NCI-H1694 (cell line): ENCODE measurements at places on chromosomes 16 and 17.
A peak's percentile ranks its signal among the peaks of the same experiment; 100 is the strongest.

DNA sequence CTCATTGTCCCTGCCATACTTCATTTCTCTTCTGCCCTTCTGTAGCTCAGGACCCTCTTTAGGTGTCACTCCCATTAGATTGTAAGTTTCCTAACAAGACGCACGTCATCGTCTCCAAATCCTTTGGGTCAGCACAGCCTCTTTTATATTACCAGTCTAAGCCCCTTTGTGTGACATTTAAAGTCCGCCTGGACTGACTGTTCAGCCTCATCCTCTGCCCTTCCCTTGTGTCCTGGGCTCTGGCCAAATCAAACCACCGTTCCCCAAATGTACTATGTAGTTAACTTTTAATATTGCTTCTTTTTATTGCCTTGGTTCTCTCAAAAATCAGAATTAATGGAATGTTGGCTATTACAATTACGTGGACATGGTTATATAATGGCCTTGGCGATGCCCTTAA lies 38.2 kb downstream of the PITPNC1 start:
- no peak for DNase-seq

- DNase-seq = no peak
Observed at GRCh38 chr16:83977056-83977815, 9.2 kb downstream of the NECAB2 start.

- no peak for DNase-seq
Observed at GRCh38 chr16:59236804-59237458, 502.8 kb upstream of the GOT2 start.

- no peak for DNase-seq
Observed at GRCh38 chr17:78979780-78980623, at the start of gene LGALS3BP. LGALS3BP (minus strand) TSS chr17:78979923; CDS start chr17:78977191, 2,732 bp downstream.

GRCh38 chr17:78876094-78876597 lies 26.9 kb downstream of the CEP295NL start:
- DNase-seq = no peak

GRCh38 chr16:12054396-12054795 lies 77.9 kb downstream of the SNX29 start:
- DNase-seq = no peak

DNA sequence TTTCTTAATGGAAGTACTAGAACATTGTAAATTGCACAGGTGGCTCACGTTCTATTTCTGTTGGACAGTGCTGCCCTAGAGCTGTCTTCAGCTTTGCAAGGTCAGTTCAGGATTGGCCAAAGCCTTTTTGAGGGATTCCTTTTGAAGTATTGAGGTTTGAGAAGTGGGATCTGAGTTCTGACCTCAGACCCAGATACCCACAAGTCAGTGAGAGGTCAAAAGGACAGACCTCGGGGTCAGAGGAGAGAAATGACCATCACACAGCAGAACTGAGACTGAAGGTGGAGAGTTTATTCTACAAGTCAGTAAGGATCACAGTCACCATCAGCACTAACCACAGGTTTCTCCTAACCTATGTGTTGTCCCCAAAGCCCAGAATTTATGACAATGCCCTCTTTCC lies 1.7 kb downstream of the ACSM5 start:
- no peak for DNase-seq

- no peak for DNase-seq
Observed at GRCh38 chr17:263271-263670, 81.8 kb upstream of the DOC2B start.

GRCh38 chr17:9383826-9384225 lies 191.8 kb downstream of the STX8 start:
- no peak for DNase-seq

DNA sequence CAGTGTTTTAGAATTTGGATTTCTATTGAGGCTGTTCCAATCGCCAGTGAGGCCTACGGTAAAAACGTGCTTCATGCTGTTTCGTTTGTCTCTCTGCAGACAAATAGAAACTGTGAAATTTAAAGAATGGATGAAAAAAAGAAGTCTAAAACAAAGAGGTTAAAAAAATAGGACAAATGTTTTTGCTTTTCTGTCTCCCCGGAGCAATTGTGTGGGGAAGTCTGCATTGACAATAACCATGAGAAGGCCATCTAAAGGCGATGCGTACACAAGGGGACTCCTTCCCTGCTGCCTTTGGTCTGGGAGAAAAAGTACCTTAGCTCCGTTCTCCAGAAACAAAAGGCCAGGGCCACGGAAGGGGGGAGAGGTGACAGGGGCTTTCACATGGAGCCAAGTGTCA lies 4.6 kb upstream of the ZFHX3 start:
- no peak for DNase-seq

GRCh38 chr16:67459066-67459860 lies 21.7 kb downstream of the ATP6V0D1 start:
- no peak for DNase-seq

- no peak for DNase-seq
Observed at GRCh38 chr17:38730526-38731379, 612 bp downstream of the CISD3 start.

DNA sequence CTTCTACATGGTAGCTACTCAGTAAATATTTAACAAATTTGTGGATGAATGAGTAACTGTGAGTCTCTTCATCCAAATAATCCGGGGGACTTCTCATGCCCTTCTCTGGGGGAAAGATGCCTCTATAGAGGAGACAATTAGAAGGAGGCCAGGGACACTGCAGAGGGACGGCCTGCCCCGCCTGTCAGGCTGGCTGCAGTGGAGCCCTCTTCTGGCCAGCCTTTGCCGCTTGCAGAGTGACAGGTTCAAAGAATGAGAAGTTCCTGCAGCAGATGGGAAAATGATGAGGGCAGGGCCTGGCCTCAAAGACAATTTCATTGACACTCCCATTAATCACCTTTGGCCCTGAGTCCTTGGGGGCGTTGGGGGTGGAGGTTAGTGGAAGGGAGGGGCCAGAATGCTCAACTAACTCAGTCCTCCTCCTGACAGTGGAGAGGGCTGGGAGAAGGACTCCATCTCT lies 339.0 kb downstream of the MAF start:
- DNase-seq = no peak

DNA sequence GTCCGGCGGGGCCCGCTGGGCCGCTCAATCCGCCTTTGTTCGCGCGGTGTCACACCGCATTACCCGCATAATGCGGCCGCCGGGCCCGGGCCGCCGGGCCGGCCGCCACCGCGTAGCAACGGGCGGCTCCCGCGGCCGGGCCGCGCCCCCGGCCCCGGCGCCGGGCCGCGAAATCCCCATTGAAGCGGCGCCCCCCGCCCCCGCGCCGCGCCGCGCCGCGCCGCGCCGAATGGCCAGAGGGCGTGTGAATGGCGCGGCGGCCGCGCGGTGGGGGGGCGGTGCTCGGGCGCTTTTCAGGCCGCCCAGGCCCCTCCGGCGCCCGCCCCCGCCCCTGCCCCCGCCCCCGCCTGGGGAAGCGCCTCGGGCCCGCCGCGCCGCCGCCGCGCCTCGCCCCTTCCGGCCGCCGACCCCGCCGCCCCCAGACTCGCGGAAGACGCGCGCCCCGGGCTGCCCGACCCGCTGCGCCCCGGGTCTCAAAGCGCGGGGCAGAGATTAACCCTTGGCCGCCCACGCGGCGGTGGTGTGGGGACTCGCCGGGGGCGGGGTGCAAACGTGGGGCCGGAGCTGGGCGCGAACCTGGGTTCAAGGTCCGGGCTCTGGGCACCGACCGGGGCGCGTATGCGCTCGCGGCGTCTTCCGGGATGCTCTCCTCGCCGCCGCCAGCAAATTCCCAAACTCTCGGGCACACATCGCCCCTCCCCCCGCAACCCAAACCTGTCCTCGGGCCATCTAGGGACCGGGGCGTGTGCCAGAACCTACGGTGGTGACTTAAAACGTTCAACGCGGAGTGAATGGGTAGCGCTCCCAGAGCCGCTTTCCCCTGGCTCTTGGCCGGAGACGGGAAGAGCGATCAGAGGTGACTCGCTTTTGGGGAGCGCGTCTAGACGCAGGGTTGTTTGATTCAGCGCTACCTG lies 46.7 kb downstream of the WNT3 start:
- DNase-seq = peak; percentile 18

DNA sequence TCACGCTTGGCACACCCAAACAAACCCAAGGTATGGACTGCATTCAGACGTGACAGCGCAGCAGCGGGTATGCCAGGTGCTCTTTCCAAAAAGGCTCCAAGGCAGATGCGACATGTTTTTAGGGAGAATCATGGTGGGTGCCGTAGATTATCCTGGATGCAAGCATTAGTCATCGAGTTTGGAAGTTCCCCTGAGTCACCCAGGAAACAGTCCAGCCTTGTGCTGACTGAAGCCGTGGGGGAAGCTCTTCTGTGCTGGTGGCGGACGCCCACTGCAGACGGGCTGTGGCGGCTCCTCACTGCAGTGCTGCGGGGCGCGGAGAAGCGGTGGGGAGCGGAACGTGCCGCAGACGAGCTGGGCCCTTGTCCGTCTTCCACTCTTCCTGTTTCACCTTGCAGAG lies 13.9 kb downstream of the JPT2 start:
- no peak for DNase-seq

DNA sequence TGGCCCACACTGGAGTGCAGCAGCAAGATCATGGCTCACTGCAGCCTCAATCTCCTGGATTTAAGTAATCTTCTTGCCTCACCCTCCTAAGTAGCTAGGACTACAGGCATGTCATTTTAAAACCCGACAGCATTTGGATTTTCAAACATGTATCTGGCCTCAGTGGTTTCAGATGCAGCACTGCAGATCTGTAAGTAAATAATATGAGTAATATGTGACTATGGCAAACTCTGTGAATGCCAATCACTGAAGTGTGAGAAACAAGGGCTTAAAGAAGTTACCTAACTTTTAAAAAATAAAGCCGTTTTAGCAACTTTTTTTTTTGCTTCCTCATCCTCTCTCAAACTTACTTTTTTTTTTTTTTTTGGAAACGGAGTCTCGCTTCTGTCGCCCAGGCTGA lies 11.9 kb downstream of the CEP20 start:
- DNase-seq = no peak

GRCh38 chr17:50627782-50628601 lies 6.7 kb upstream of the ABCC3 start:
- no peak for DNase-seq

- peak; percentile 19 for DNase-seq
Observed at GRCh38 chr16:89325861-89326471, 108.5 kb downstream of the ZNF778 start.

- DNase-seq = no peak
Observed at GRCh38 chr16:64478252-64478906, 643.5 kb downstream of the CDH11 start.

GRCh38 chr17:49574323-49574781 lies 1.3 kb upstream of the NXPH3 start:
- DNase-seq = peak; percentile 52

DNA sequence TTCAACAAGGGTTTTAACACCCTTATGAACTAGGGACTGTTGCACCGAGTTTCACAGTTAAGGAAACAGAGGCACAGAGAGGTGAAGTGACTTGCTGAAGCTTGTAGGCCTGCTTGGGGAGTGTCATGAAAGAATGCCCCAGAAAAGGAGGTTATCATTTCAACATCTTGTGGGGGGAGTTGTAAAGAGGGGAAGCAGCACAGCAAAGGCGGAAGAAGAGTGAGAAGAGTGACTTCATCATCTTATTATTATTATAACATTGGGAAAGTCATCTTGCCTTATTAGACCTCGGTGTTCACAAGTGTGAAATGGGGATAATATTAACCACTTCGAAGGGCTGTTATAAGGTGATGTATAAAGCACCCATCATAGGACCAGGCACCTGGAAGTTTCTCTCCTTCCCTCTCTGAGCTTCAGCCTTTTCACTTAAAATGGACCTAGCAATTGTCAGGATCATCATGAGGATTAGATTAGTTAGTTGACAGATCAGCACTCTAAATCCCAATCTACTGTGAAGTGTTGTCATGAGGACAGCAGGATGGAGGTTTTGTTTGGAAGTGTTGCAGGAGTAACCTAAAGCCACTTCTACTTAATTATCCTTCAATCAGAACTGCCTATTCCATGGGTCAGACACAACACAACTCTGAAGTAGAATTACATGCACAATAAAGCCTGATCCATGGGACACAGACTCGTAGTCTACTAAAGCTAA lies 2.3 kb downstream of the CCL4 start:
- no peak for DNase-seq

- no peak for DNase-seq
Observed at GRCh38 chr16:50553182-50553710, 5.0 kb downstream of the NKD1 start.

GRCh38 chr17:32256012-32256700 lies 9.5 kb upstream of the RHBDL3 start:
- DNase-seq = no peak

DNA sequence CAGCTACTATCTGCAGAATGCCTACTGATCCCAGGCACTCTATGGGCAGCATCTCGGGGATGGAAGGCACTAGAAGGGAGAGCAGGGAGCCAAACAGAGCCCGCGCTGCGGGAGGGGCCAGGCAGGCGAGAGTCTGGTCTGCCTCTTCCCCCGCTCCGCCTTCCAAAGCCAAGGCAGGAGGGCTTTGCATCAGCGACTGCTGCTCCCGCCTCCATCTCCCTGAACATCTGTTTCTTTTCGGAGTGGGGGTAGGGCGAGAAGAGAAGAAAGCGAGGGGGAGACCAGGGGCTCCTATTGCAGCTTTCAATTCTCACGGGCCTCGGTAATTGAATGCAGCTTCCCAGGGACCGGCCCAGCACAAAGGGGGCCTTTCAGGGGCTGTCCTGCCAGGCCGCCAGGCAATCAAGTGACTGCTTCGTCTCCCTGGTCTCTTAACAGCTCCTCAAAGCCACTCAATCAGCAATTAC lies 31.4 kb upstream of the CDC42EP4 start:
- DNase-seq = peak; percentile 90

GRCh38 chr17:72092710-72093322 lies 28.0 kb upstream of the SOX9 start:
- no peak for DNase-seq

DNA sequence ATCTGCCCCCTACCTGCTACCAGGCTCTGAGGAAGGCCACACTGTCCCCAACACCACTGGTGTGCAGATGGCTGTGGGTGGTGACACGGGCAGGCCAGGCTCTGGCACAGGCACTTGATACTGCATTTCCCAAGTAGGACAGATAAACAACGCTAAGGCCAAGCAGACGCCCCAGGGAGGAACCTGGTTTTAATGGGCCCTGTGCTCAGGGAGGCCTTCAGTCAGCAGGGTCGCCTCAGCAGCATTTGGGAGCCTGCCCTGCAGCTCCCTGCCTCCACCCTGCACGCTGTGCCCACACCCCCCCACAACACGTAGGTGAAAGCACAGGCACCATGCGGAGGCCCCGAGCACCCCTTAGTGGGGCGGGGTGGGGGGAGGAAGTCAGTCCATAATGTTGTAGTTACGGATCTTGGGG lies 3.3 kb upstream of the FASN start:
- no peak for DNase-seq

DNA sequence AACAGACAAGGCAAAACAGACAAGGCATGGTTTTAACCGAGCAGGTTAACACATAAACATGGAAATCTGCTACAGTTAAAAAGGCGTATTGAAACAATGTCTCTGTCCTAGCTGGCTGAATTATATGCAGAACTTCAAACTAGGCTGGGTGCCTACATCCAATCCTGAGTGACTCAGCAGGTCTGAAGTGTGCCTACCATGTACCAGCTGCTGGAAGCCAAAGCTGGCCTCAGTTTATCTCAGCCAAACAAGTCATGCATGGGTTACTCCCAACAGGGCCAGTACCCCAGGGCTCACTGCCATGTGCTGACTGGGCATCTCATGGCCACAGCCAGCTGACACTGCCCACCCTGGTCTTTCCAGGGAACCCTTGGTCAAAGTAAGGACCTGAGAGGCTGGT lies 4.0 kb downstream of the C1QBP start:
- DNase-seq = no peak
